ENCODE measurements at places on chromosomes 11 and 22.

DNA sequence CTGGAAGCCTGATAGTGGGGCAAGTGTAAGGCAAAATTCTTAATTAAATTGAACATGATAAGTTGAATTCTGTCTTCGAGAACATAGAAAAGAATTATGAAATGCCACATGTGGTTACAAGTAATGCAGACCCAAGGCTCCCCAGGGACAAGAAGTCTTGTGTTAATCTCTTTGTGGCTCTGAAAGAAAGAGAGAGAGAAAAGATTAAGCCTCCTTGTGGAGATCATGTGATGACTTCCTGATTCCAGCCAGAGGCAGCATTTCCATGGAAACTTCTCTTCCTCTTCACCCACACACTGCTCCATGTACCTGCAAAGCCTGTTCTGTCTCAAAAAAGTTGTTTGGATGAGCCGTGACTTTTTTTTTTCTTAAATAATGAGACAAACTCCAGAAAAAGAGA, 1.9 kb upstream of the TYR start:
- no peak for DNase-seq

DNA sequence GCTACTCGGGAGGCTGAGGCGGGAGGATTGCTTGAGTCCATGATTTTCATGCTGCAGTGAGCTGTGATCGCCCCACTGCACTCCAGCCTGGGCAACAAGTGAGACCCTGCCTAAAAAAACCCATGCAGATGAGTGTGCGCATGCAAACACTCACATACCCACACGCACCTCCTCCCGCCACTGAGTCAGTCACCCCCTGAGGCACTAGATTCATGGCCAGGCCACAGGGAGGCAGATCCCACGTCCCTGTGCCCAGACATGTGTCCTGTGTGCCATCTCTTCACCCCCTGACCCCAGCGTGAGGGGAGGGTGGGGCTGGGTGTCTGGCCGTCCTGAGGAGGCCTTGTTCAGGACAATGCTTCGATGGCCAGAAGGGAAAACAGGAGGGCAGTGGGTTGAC, 15.5 kb downstream of the RELT start:
- no peak for DNase-seq

DNA sequence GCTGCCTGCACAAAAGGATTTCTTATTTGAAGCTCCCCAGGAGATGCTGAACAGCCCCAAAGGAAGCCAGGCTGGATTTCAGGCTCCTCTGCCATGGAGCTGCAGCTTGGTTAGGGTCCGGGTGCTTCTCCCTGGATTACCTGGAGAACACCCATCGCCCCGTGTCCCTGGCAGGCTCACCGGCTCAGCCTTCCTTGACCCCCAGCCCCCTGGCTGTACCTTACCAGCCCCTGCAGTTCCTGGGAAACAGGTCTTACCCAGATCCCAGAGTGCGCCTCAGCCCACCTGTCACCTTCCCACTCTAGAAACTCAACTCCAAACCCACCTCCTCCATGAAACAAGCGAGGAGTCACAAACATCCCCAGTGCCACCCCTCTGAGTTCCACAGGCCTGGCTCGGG, 45.3 kb upstream of the CD5 start:
- DNase-seq = no peak

DNA sequence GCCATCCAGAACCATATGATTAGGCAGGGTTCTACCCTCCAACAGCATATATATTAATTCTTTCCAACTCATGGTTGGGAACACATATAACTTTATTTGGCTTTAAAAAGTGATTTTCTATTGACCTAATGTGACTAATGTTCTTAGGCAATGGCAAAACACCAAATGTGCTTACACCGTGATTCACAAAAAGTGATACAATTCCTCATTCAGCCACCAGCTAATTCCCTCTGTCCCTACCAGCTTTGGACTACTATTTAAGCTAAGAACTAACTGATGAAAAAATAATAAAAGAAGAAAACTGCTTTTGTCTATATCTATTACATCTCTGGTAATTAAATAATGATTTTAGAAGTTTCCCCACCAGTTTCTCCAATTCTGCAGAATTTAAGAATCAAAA, 4.7 kb downstream of the CTSC start:
- no peak for DNase-seq

DNA sequence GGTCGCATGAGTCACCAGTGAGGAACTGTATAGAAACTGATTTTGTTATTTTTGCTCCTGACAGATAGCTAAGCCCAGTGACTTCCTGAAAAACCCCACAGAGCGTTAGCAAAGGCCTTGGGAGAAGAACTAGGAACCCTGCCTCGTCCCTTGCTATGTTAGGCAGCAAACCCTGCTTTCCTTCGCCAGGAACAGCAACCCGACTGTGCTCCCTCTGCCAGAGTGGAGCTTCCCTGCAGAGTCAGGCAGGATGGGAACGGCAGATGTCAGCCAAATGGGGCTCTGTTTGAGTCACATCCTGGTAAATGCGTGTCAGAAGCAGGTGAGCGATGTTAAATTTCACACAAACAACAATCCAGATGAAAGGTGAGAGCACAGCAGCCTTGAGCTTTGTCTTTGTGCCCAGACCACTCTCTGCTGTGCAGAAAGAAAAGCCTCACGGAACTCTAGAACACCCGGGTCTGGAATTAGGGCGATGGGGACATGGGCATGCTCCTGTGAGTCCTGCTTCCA, 186.6 kb downstream of the ADAMTS15 start:
- no peak for DNase-seq

DNA sequence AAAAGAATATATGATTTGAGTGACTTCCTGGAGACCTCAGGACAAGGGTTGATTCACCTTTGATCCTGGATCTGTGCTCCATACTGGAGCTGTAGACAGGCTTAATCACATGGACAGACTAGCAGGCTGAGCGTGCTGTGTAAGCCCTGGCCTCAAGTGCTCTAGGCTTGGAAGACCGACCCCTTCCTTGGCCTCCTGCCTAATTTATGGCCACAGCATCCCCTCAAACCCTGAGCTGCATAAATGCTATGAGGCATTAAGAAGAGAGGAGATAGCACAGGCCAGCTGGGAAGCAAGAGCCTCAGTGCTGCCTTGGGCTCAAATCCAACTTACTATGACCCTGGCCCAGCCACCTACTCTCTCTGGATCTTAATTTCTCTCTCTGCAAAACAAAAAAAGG, 385.1 kb downstream of the BUD13 start:
- no peak for DNase-seq

GRCh38 chr22:41676134-41676533, 12.5 kb downstream of the SNU13 start:
- no peak for DNase-seq

DNA sequence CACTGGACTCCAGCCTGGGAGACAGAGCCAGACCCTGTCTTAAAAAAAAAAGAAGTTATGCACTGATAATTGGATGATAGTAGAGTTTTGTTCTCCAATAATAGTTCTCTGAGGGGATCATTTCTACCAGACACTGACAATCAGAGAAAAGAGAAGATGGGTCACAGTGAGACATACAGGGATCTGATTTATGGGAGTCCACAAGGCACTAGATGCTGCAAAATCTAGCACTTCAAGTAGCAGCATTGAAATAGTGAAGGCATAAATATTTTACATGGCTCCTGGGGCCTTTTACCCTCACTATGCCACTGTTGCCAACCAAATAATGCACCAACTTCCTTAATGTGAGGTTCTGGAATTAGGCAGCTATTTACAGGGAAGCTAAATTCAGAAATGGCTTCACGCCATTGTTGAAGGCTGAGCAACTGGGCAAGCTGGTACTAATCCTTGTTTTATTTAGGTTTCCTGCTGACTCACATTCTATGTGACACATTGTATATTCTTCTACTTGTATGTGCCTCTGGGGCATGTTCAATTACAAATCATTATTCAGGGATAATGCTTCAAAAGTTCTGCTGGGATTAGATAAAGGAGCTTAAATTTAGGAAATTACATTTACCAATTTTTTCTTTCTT, 38.2 kb upstream of the ABTB2 start:
- no peak for DNase-seq

- DNase-seq = no peak
Measured at GRCh38 chr11:36160091-36160490, 129.1 kb downstream of the COMMD9 start.

GRCh38 chr11:109864834-109865547, 228.2 kb upstream of the ZC3H12C start:
- no peak for DNase-seq

DNA sequence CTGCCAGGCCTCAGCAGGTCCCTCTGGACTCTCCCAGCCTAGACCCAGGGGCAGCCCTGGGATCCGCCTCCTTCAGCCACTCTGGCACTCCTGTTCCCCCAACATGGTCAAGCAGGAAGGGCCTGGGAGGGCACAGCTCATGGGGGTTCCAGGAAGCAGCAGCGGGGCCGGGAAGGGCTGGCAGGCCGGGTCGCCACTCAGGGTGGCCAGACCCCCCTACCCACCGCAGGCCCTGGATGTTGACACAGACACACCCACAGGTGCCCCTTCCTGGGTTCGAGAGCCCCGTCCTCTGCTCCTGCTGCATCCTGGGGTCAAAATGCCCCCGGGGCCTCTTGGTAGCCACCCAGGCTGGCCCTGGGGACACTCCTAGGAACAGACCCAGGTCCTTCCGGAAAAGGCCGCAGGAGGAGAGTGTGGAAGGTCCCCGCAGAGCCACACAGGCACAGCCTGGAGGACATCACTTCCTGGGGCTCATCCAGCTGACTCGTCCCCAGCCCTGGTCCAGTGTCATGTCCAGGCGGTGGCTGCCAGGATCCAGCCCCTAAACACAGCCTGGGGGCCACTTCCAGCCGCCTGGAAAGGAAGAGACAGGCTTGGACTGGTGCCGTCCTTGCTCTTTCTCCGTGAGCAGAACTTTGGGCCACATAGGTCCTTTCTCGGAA, 6.8 kb upstream of the PIM3 start:
- DNase-seq = no peak

DNA sequence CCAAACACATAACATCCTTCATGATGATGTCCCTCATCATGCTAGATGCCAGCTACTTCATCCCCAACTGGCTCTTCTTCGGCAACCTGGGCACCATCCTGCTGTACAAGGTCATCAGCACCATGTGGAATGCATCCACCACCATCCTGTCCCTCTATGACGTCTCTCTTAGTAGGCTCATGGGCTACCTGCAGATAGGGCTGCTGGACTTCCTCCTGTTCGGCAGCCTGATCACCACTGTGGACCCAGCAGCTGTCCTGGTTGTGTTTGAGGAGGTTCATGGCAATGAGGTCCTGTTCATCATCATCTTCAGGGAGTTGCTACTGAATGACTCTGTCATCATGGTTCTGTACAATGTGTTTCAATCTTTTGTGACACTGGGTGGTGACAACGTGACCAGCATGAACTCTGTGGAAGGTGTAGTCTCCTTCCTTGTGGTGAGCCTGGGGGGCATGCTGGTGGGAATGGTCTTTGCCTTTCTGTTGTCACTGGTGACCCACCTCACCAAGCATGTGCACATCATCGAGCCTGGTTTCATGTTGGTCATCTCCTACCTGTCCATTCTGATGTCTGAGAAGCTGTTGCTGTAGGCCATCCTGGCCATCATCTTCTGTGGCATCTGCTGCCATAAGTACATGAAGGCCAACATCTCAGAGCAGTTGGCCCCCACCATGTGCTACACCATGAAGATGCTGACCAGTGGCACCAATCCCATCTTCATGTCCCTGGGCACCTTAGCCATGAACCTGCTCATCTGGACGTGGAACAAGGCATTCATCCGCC, 120.7 kb upstream of the SERPIND1 start:
- DNase-seq = peak; percentile 28

DNA sequence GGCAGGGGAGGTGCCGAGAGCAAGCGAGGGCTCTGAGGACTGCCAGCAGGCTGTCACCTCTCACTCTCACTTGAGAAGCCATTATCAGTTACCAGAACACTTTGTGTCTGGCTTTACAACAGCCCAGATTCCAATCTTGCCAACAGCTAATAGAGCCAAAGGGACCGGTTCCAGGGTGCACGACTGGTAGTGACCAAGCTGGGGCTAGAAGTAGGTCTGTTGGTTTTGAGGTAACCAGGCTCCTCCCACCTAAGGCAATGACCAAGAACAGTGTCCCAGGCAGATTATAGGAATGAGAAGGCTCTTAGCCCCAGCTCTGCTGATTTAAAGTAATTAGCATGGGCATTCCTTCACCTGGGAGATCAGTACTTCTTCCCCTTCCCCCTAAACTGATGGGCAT, 7.2 kb upstream of the IL10RA start:
- peak; percentile 23 for DNase-seq

- no peak for DNase-seq
Measured at GRCh38 chr11:46335890-46336562, 11.2 kb upstream of the DGKZ start.

GRCh38 chr11:110019675-110020074, 73.5 kb upstream of the ZC3H12C start:
- no peak for DNase-seq

GRCh38 chr11:71252770-71253730, 673 bp upstream of the SHANK2 start:
- DNase-seq = no peak

- no peak for DNase-seq
Measured at GRCh38 chr11:17992916-17993315, 19.9 kb downstream of the SERGEF start.

DNA sequence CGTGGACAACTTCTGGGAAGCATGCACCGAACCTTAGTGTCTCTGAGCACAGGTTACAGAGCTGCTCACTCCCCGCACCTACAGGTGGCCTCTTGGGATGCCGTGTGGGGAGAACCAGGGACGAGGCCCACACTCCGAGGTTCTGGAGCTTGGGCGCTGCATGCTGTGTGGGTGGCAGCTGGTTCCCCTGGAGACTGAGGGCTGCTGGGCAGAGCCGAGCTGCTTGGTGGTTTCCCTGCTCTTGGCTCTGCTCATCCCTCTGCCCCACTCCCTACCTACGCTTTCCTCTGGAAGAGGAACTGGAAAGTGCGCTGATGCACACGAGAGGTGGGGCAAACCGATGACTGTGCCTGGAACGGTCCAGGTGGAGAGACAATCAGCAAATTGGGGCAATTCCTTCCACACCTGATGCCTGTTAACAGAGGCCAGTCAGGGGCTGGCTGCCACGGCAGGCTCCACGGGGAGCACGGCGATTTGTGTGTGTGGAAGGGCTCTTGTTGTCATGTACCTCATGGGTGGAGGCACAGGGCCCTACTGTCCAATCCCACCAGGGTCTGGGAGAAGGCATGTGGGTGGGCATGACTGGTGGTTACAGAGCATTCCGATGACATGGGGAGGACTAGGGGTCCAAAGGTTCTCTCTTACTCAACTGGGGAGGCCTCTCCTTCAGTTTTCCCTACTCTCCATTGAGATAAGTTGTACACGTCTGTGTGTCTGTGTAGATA, 60.9 kb downstream of the ST14 start:
- DNase-seq = no peak

All from right atrium auricular region (tissue), 2 donors.